Mesothelial cell of epicardium (in vitro differentiated cells): ENCODE measurements at places on chromosomes 1 and 21. TPM values are rescaled to one million over a fixed set of nuclear protein-coding genes. Genes with fewer than 3 reads are reported as not detected.

DNA sequence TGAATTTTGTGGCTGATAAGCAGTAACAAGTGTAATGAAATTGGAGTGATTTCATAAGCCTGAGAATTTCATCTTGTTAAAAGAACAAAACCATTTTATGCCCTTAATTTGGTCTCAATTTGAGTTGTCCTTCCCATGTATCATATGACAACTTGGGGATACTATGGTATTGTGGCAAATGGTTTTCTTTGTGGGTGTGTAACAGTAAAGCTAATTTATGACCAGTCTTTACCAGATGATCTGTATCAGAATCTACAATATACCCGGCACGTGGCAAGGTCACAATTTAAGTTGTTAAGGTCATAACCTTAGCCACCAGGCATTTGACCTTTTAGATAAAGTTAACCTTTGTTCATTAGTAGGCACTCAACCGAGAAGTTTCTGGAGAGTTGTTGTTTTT lies 9.1 kb downstream of the NFIA start:
- DNase-seq, result no peak
- H3K27ac ChIP-seq, result peak overlapping the region; percentile 16
- peaks cover 70% of the 10 kb centered on the region for H3K4me1 ChIP-seq
- H3K4me3 ChIP-seq, result no peak overlapping the region

ATP6V1G3 gene
- total RNA-seq, result not detected in 3 replicates

- no peak overlapping the region for H3K4me3 ChIP-seq
- DNase-seq, result no peak
- H3K36me3 ChIP-seq, result no peaks in the 10 kb centered on the region
- H3K27ac ChIP-seq, result no peak overlapping the region
- H3K27me3 ChIP-seq, result no peaks in the 10 kb centered on the region
Observed at GRCh38 chr1:104028416-104029035, 278.8 kb downstream of the AMY1C start.

- peaks cover 34% of the 10 kb centered on the region for H3K4me1 ChIP-seq
- no peak overlapping the region for H3K4me3 ChIP-seq
- DNase-seq, result no peak
- no peaks in the 10 kb centered on the region for H3K27me3 ChIP-seq
- H3K36me3 ChIP-seq, result no peaks in the 10 kb centered on the region
Observed at GRCh38 chr21:43731476-43731875, 12.5 kb downstream of the PDXK start.

DNA sequence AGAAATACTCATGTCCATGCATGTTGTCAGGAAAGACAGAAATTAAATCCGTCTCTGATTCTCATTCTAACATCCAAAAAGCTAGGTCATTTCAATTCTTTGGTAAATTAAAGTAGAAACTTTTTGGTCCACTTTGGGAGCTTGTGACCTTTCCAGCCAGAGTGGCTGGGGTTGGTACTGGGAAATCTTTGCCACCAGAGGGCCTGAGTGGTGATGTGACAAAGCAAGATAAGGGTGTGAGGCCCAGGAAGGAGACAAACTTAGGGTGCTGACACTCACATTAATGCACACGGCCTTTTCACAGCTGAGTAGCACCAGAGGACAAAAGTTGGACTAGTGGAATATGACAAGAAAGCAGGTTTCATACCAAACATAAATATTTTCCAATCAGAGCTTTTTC lies 144.3 kb downstream of the DNM3 start:
- no peak for DNase-seq
- no peak overlapping the region for H3K27ac ChIP-seq
- peaks cover 8% of the 10 kb centered on the region for H3K4me1 ChIP-seq
- no peaks in the 10 kb centered on the region for H3K27me3 ChIP-seq
- no peak overlapping the region for H3K4me3 ChIP-seq

GRCh38 chr1:231533240-231533639 lies 4.8 kb downstream of the TSNAX start:
- H3K4me3 ChIP-seq, result no peak overlapping the region
- H3K4me1 ChIP-seq, result peaks cover 24% of the 10 kb centered on the region
- peaks cover 22% of the 10 kb centered on the region for H3K36me3 ChIP-seq
- no peak for DNase-seq
- no peak overlapping the region for H3K27ac ChIP-seq

DNA sequence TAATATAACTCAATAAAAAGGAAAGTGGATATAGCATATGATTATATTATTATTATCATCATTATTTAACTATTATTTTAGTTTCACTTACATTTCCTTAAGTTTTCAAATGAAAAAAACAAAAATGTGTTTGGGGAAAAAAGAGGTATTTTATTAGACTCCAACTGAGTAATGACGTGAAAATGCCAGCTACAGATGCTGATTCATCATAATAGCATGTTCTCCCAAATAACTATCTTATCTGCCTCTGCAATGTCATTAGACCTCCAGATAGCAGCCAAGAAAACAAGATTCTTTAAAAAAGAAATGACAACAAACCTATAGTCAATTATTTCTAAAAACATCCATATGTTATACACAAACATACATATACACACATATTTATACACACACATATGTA lies 1071.9 kb upstream of the TMPRSS15 start:
- H3K4me3 ChIP-seq, result no peak overlapping the region
- DNase-seq, result no peak
- H3K4me1 ChIP-seq, result no peaks in the 10 kb centered on the region
- H3K27ac ChIP-seq, result no peak overlapping the region
- H3K27me3 ChIP-seq, result no peaks in the 10 kb centered on the region

TFF1 gene
- total RNA-seq, result 0.53 TPM in 1 of 3 replicates, not detected in the others

- no peak overlapping the region for H3K4me3 ChIP-seq
- DNase-seq, result no peak
- H3K36me3 ChIP-seq, result no peaks in the 10 kb centered on the region
- H3K27ac ChIP-seq, result no peak overlapping the region
Observed at GRCh38 chr21:23003951-23004350, 2005.7 kb downstream of the NCAM2 start.
